CD4-positive, alpha-beta T cell (primary cell): ENCODE measurements at places on chromosomes 2 and 18. TPM values are rescaled to one million over a fixed set of nuclear protein-coding genes. Genes with fewer than 3 reads are reported as not detected.

- DNase-seq: no peak
Measured at GRCh38 chr18:77714716-77715115, 465.1 kb downstream of the GALR1 start.

The REG3G gene
- total RNA-seq: not detected

- no peak for DNase-seq
Measured at GRCh38 chr2:128252501-128252900, 66.2 kb downstream of the HS6ST1 start.

DNA sequence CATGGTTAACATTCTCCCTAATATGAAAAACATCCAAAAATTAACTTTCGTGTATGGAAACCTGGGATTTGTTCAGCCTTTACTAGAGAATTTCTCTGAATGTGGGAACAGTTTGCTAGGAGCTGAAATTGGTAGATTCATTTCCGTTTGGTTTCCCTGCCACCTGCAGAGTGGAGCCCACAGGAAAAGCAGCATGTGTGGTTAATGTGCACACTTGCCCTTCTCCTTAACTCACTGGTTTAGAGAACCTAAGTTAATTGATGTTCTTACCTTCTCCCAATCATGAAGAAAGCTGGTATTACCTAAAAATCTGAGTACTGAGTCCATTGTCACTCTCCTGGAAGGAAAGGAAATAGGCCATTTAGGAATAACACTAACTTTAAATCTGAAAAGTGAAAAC is 37.6 kb upstream of the ASXL3 start:
- DNase-seq: no peak

DNA sequence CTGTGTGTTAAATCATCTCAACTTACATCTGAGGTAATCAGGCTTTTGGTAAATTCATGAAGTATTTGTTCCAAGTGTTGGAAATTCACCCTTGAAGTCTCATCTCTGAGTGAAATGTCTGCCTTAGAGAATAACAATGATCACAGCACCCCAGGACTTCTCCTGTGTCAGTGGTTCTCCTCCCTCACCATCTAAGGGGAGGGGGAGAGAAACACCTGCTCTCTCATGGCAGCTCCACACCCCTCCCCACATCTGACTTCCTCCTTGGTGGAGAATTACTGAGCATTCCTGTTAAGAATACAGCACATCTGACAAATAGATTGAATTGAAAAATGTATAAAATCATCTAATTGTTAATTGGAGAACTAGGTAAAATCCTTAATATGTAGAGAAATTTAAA is 532.1 kb downstream of the RNF144A start:
- no peak for DNase-seq

The KCNJ13 gene
- not detected for total RNA-seq
